ENCODE measurements at places on chromosomes 16 and 17. TPM values are rescaled to one million over a fixed set of nuclear protein-coding genes. Genes with fewer than 3 reads are reported as not detected.

GRCh38 chr16:46743232-46743719, 4.9 kb downstream of the MYLK3 start:
- peak; percentile 20 for DNase-seq

- no peak for DNase-seq
Measured at GRCh38 chr16:22008215-22009059, 526 bp downstream of the MOSMO start.

- no peak for DNase-seq
Measured at GRCh38 chr16:30443631-30444030, 2.0 kb downstream of the SEPHS2 start.

GRCh38 chr16:89216315-89217137, 977 bp upstream of the ZNF778 start:
- DNase-seq = peak; percentile 86

GRCh38 chr17:78538033-78538776, 39.0 kb downstream of the DNAH17 start:
- DNase-seq = no peak

- peak; percentile 66 for DNase-seq
Measured at GRCh38 chr16:14509675-14510132, 120.4 kb downstream of the PARN start.

DNA sequence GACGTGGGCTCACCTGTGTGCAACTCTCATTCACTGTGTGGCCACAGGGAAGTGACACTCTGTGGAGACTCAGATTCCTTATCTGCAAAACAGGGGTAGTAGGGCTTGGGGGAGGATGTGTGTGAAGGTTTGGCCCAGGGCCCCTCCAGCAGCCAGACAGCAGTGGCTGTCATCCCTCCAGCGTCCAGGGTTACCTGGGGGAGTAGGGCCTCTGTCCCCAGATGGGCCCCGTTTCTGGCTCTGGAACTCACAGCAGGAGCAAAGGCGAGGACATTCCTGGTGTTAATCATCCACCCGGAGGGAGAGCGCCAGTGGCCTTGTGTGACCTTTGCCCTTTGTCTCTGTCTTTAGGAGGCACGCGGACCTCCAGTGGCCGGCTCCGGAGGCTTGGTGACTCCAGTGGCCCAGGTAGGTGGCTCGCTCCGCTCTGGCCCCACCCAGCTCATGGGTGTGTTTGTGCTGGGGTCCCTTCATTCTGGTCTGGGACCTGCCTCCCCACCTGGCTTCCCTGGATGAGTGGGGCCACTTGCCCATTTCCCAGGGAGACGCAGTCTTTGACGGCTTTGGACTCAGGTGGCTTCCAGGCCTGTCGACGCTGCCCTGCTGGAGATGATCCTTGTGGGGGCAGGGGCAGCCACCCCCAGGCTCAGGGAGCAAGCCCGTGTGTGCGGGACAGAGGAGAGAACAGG, 166.2 kb downstream of the SEC14L1 start:
- no peak for DNase-seq

- DNase-seq = no peak
Measured at GRCh38 chr17:31875081-31875480, 16.0 kb upstream of the COPRS start.

DNA sequence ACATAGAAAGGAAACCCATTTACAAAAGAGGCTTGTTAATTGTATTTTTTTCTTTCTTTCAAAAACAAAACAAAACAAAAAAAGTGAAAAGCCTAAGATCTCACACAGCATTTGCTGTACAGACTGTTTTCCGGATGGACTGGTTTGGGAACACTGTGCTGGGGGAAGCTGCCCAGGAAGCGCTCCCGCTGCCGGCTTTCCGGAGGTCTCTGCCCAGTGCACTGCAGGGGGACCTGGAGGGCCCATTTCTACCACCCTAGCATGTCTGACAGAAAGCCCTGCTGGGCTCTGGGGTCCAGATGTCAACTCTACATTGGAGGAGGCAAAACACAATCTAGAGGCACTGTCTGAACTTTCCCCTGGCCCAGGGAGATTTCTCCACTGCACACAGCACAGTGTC, 26.3 kb upstream of the CLEC18B start:
- no peak for DNase-seq

STH gene
- not detected for total RNA-seq

FAM171A2 gene
- 0.86 TPM for total RNA-seq

ACAP1 gene
- total RNA-seq = 1.9 TPM

OTOP2 gene
- not detected for total RNA-seq

NPIPA8 gene
- 0.32 TPM for total RNA-seq

ACD gene
- 19.3 TPM for total RNA-seq

GPR142 gene
- total RNA-seq = not detected

All from fibroblast of villous mesenchyme (primary cell).